ENCODE measurements at places on chromosomes 3 and 15.

GRCh38 chr3:122031123-122031468, 9.0 kb upstream of the ILDR1 start:
- no peak for DNase-seq

GRCh38 chr3:31067004-31067403, 172.5 kb upstream of the GADL1 start:
- DNase-seq: no peak

DNA sequence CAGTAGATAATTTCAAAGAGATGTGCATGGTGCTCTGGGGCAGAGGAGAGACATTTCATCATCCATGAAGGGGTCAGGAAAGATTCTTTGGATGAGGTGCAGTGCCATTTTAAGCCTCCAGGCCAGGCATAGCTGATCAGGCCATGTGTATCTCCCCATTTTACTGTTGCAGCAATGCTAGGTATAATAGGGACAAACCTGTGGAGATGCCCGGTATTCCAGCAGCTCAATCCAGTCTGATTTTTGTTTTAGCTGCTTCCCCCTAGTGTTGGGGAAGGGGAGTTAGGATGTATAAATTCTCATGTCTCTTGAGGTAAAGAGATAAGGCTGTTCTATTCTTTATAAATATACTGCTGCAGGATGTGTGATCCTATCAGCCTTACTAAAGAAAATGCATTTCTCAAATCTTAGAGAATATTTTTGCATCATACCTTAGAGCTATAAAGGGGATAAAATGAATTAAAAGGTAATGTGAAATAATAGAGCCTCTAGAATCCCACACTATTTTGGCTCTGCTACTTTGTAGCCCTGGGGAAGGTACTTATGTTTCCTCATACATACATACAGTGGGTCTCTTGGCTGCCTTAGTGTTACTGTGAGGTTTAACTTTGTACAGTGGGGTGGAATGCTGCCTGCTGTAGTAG, 5.2 kb downstream of the CDV3 start:
- no peak for DNase-seq

DNA sequence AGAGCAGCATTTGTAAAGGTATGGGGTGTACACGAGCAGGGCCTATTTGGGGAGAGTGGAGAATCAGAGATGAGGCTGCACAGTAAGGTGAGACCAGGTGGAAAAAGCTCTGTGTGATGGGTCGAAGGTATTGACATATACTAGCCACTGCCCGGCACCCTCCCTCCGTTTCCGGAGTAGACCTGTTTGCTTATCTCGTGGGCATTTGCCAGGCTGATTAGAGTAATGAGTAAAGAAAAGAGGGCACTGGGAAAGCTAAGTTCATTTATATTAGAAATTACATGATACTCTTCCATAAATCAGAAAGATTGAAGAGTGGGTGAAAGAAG, 46.2 kb upstream of the ATG7 start:
- no peak for DNase-seq

- no peak for DNase-seq
Measured at GRCh38 chr3:184733971-184734608, 22.2 kb upstream of the MAGEF1 start.

- no peak for DNase-seq
Measured at GRCh38 chr3:70824773-70825172, 512.3 kb upstream of the MDFIC2 start.

Measured in stimulated activated CD8-positive, alpha-beta memory T cell treated with anti-CD3 and anti-CD28 coated beads, Interleukin-7, amount 100 ng/mL, for 4 hours (primary cell).